Stimulated activated CD8-positive, alpha-beta memory T cell treated with anti-CD3 and anti-CD28 coated beads, Interleukin-15, amount 100 ng/mL, for 1 hour (primary cell): ENCODE measurements at places on chromosomes 7 and 10.

DNA sequence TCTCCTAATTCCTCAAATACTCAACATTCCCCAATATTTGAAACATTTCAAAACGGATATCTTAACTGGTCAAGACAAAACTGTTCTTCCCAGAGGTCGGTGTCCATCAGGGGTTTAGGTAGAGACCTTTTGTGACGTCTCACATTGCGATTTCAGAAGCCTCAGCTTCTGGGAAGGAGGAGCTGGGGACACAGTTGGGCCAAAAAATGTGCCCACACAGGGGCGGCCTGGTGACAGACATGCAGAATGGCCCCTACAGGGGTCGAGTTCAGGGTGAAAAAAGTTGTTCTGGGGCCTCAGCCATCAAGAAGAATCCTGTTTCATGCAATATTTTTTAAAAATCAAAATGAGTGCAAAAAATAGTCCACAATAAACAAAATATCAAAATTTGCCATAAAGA is 108.7 kb upstream of the PFKP start:
- DNase-seq: no peak

- no peak for DNase-seq
Measured at GRCh38 chr7:44727158-44727936, 21.3 kb upstream of the ZMIZ2 start.

DNA sequence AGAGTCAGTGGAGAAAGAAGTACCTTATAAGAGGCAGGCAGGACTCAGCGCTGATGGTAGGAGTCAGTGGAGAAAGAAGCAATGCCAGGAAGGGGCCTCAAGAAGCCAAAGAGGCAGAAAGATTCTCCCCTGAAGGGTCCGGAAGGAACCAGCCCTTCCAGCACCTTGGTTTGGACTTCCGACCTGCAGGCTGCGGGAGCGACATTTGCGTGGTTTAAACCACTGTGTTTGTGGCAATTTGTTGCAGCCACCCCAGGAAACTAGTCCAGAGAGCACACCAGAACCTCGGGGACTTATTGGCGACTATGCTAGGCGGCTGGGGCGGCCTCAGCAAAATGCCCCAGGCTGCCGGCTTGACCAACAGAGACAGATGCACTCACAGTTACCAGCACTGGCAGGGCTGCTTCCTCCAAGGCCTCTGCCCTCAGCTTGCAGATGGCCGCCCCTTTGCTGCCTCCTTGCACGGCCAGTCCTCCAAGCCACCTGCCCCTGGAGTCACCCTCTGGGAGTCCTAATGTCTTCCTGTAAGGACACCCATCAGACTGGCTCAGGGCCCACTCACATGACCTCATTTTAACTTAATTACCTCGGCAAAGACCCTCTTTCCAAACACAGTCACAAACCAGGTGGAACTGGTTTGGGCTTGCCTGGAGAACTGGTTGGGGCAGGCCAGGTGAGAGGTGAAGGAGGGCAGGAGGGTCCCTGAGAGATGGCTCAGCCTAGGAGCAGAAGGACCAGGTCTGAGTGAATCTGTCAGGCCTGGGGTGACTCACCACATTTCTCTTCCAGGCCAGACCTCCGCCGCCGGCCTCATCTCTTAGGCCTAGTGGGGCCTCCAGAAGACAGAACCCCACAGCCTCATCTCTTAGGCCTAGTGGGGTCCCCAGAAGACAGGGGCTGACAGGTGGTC is 26.1 kb downstream of the CALML3 start:
- DNase-seq: no peak

- no peak for DNase-seq
Measured at GRCh38 chr10:114437473-114438292, 33.4 kb upstream of the AFAP1L2 start.

GRCh38 chr7:115086146-115086841 is 164.4 kb downstream of the MDFIC start:
- no peak for DNase-seq

- DNase-seq: no peak
Measured at GRCh38 chr10:44335330-44336021, 49.4 kb downstream of the CXCL12 start.

DNA sequence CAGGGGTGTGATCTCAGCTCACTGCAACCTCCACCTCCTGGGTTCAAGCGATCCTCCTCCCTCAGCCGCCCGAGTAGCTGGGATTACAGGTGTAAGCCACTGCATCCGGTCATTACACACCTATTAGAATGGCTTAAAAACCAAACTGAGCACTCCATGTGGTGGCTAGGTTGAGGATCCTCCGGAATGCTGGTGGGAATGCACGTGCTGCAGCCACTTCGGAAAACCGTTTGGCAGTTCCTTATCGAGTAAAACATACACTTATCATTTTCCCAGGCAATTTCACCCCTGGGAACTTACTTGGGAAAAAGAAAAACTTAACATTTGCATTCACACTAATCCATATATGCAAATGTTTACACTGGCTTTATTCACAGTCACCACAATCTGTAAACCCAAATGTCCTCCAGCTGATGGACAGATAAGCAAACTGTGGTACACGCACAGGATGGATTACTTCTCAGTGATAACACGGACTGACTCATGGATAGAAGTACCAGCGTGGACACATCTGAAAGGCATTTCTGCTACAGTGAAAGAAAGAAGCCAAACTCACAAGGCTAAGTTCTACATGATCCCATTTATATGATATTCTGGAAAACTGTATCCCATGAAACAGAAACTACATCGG is 20.4 kb downstream of the RFC2 start:
- DNase-seq: no peak

DNA sequence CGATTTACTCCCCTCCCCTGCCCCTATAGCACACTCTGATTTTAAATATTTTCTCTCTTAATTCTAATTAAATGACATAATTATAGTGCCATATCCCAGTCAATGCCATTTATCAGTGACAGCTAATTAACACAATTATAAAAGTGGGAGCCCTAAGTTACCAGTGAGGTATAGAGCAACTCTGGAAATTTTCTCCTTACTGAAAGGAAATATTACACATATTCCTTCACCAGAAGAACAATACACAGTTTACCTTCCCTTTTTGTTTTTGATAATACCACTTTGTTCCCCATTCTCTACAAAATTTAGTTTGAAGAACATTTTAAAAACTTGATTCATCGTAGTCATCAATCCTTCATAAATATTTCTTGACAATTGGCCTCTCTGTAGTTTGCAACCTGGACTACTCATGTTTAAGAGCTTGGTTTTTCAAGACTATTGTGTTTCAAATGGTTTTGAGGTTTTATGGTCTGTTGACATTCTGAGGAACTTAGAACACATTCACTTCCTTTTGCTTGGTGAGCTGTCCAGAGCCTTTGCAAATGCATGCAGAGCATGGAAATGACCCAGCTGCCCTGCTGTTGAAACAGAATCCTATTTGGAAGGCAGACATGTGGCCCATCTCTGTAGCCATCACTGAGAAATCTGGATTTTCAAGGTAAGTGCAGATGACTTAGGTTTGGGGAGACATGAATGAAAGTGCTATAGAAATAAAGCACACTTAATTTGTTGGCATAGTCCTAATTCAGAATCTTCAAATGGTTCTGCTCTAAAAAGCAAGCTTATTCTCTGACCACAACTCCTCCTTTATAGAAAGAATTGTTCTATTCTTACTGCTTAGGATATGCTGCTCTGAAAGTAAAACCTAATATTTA is at the start of gene GPR141:
Gene GPR141 (plus strand): TSS at position 521 of the 875 bp plus-strand sequence. CDS start 56,628 bp downstream, outside the sequence.
- no peak for DNase-seq

DNA sequence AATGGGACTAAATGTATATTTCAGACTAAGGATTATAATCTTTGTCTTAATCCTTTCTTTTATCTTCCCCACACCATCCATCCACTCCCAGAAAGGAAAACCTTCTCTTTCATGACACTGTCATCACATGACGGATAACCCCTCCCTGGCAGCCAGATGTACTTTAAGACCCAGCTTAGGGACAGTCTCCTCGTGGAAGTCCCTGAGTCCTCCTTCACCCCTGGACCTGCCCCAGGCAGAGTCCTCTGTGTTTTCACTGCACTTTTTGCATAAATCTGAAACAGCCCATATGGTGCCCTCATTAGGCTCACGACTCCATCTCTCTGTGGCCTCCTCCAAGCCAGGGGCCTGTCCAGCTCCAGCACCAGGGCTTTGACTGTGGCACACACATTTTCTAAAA is 16.0 kb downstream of the NRAP start:
- no peak for DNase-seq

DNA sequence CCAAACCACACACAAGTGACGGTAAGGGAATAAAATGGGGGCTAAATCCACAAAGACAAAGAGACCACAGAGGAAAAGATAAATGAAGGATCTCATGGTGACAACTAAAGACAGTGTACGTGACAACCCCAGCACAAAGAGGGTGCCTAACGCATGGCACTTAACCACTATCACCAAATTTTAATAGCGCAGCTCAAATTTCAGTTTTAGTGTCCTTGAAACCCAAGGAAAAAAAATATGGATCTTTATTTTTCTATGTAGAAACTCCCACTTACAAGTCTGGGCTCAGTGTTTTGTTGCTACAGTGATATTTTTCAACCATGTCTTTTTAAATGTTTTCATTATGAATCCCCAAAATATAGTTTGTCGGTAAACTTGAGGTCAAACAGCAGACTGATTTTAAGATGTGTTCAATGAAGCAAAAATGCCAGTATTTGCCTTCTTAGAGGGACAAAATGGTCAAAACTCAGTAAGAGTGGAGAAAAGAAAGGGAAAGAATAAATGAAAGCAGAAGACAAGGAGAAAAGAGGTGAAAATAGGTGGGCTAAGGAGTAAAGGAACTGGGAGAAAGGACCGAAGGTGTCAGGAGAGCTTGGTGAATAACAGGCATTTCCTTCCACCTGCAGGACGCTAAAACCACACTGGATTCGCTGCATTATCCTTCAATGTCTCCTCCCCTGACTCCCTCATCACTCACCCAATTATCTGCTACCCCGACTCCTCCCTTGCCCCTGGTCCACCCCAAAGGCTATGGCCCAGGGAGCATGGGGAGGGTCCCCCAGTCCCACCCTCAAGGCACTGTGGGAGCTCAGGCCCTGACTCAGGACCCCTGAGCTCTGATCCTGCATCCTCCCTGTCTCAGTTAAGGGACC is 3.5 kb downstream of the ASB13 start:
- DNase-seq: no peak

- no peak for DNase-seq
Measured at GRCh38 chr10:117450940-117451339, 75.7 kb upstream of the PDZD8 start.

GRCh38 chr7:26645121-26645520 is 219.3 kb downstream of the SKAP2 start:
- DNase-seq: no peak

DNA sequence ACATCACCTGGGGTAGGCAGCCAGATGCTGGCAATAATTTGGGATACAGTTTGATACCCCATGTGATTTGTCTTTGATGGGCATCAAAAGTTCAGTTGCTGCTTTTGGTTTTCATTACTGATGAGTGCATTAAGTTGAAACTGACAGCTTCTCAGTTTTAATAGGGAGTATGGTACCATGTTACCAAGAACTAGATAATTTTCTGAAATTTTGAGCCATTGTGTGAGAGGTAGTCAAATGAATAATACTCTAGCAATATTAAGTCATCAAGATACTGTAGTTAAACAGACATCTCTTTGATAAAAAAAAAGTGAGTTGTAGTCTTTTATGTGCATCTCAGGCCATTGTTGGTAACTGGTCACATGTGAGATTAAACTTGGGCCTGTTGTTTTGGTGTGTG is 71.5 kb downstream of the ST7 start:
- no peak for DNase-seq

DNA sequence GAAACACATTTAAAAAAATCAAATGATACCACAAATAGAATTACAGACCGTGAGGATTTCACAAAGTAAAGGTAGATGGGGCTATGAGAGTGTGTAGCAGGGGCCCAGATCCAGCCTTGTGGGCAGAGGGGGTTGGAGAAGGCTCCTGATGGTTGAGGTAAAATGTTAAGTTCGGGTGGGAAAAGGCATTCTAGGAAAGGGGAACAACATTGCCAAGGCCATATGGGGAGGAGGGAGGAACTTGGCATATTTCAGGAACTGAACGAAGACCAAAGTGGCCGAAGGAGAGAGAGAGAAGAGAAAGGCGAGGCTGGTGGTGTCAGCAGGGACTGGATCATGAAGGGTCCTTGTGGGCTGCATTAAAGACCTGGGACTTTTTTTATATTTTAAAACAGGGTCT is 98.9 kb downstream of the CARD11 start:
- no peak for DNase-seq

- DNase-seq: peak; percentile 13
Measured at GRCh38 chr10:5692461-5693358, 8.1 kb downstream of the TASOR2 start.

DNA sequence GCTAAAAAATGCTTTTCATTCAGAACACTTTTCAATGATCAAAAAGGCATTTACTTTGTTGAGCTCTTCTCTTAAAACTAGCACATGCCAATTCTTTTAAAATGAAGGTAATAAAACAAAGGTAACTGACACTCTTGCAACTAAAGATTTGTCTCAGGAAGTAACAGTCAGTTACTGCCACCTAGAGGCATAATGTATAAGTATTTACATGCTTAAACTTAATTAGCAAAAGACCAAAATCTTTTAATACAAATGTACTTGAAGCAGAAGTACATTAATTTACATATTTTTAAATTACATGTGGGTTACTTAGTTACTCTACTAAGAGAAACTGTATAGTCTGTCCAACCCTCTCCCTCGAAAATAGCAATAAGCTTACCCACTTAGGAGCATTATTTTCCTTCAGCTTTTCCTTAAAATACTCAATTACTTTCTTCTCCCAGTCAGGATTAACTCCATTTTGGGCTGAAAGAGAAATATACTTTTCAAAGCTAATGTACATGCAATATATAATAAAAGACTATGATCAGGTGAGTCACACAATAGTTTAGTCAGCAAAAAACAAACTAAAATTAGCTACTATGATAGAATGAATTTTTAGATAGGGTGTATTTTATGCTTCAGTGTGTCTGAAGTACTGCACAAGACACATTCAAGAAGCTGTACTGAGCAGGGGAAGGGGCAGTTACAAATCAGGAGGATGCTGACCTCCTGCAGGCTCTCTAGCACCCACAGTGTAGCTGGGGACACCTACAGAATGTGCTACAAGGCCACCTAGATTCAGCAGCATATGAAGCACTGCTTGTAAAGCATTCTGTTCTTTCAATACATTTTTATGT is 13.0 kb downstream of the MCMBP start:
- no peak for DNase-seq

GRCh38 chr10:47175181-47176123 is 124.5 kb upstream of the GDF10 start:
- no peak for DNase-seq

- DNase-seq: no peak
Measured at GRCh38 chr10:70804421-70804808, 11.3 kb upstream of the SGPL1 start.

- no peak for DNase-seq
Measured at GRCh38 chr10:8017277-8017676, 37.2 kb upstream of the GATA3 start.

GRCh38 chr7:125425506-125425905 is 495.9 kb upstream of the POT1 start:
- no peak for DNase-seq

GRCh38 chr7:30655096-30655970 is 26.9 kb downstream of the CRHR2 start:
- DNase-seq: no peak

GRCh38 chr7:152871678-152872060 is 112.1 kb downstream of the ACTR3B start:
- no peak for DNase-seq
